ENCODE measurements at places on chromosomes 4 and X.
A peak's percentile ranks its signal among the peaks of the same experiment; 100 is the strongest.

- no peak for DNase-seq
Observed at GRCh38 chr4:15516494-15516893, 46.8 kb downstream of the CC2D2A start.

DNA sequence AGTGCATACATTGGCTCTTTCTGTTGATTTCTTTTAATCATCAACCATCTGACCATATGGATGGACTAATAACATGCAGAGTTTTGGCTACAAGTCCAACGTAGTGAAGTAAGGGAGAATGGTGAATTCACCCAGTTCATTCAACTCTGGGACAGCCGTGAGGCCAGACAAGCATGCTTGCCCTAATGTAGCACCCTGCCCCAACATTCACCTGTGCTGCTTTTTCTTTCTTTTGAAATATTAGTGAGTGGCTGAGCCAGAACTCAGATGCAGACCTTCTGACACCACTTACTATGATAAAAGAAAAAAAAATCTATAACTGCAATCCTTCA is 17.5 kb downstream of the ARSJ start:
- DNase-seq = no peak

GRCh38 chr4:158739600-158739999 is 16.4 kb upstream of the PPID start:
- no peak for DNase-seq

- DNase-seq = peak; percentile 53
Observed at GRCh38 chrX:39261446-39262147, 460.3 kb downstream of the MID1IP1 start.

DNA sequence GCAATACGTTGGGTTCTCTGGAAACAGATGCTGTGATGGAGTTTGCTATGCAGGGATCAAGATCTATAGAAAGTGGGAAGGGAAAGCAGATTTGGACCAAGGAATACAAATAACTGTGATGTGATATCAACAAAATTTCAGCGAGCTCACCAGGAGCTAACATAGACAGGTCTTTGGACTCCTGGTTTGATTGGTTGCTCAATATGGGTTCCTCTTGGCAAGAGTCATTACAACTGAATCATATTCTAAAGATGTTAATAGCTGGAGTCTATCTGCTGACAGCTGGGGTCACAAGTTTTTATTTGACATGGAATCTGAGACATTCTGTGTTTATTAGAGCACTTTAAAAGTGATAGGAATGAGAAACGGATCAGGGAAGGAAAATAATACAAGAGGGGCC is 637.6 kb upstream of the GNPDA2 start:
- DNase-seq = no peak

DNA sequence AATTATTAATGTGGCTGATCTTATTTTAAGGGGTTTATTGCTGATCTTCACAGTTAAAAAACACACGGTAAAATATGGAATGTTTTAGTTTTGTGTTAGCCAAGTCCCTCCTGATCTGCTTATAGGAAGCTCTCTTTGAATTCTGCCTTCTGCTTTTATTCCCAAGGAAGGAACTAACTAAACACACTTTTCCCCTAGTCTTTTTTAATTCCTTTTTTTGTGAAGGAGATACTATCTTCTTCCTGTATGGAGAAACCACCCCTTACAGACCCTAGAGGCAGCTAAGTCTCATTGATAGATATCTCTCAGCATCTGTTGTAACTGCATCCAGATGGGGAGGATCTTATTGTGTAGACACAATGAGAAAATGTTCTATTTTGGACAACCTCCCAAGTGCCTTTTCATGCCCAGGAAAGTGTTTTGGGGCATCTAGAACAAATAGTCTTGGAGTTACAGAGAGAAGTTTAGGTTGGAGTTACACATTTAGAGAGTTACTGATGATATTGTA is 64.4 kb downstream of the AFF1 start:
- no peak for DNase-seq

DNA sequence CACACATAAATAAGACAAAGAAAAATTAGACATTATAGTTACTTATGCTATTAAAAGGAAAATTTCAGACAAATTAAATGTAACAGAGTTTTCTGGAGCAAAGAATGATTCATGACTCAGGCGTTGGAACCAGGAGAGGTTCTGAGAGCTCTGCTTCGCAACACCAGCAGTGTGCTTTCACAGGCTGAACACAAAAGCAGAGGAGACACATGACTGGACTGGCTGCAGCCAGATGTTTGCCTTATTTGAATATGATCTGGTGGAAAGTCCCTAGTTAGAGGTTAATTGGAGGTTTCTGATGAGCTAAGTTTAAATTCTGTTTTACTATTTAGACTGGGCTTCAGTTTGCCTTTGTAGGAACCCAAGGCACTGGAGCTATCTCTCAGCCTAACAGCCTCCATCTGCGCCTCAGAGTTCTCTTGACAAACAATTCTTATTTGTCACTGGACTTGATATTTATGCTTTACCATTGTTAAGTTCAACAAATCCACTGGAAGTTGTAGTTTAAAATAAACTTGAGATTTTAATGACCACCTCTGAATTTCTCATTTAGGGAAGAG is 16.2 kb downstream of the BOD1L1 start:
- DNase-seq = no peak

- no peak for DNase-seq
Observed at GRCh38 chr4:185683896-185684295, 128.1 kb downstream of the SORBS2 start.

GRCh38 chr4:78902298-78902697 is 36.9 kb downstream of the PAQR3 start:
- DNase-seq = no peak

DNA sequence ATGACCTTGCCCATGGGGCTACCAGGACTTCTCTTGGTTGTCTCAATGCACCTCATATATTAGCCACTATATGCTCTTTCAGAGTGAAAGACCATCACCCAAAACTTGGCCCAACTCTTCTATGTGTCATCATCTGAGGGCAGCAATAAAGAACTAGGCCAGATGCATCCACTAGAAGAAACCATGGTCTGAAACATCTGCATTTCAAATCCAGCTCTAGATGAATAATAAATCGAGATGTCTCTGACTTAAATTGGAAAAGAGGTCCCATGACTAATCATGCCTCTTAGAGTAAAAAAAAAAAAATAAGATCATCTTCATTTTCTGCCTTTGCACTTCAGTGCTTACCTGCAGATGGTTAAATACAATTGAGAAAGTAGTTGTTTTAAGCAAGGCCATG is 397.6 kb upstream of the PITX2 start:
- DNase-seq = no peak

- DNase-seq = peak; percentile 42
Observed at GRCh38 chr4:25113915-25114904, 46.0 kb downstream of the SEPSECS start.

DNA sequence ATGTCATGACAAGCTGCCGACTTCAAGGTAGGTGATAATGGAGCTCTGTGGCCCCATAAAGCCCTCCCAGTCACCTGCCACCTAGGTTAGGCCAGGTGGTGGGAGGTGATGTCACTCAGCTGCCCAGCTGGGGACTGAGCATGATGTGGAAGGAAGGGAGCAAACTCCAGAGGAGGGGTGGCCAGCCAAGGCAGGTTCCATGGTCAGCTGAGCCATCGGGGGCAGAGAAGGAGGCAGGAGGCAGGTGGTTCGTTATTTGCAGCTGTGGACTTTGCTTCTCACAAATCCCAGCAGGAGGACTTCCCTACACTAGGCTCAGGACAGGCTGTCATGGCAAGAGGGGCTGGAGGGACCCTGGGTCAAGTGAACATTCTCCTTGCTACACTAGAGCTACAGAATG is 2.1 kb downstream of the CCDC120 start:
- DNase-seq = peak; percentile 73

DNA sequence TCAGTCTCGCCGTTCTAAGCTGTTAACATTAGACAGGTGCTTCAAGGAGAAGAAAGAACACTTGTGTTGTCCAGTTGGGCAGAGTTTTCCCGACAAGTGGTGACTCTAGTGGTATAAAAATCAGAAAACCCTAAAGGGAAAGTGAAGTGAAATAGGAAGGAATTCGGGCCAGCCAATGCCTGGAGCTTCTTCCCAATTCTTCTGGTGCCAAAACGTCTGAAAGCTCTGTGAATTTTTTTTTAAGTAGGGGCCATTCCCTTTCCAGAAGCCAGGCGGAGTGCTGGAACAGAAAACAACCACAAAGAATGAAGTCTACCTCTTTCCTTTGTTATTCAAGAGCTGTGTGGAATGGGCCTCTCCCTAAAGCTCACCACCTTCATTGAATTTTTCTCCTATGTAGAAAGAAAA is 43.1 kb upstream of the PPARGC1A start:
- no peak for DNase-seq

DNA sequence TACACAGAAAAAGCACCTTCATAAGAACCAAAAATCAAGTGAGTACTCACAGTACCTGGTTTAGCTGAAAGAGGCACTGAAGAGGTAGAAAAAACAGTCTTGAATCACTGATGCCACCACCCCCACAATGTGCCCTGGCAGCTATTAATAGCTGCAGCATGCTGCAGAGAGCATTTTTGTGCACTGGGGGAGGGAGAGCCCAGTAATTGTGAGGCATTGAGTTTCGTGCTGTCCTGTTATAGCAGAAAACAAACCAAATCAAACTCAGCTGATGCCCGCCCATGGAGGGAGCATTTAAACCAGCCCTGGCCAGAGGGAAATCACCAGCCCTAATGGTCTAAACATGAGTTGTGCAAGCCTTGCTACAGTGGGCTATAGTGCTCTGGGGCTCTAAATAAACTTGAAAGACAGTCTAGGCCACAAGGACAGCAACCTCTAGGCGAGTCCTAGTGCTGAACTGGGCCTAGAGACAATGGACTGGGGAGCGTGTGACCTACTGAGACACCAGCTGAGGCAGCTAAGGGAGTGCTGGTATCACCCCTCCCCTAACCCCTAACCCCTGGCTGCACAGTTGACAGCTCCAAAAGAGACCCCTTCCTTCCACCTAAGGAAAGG is 106.3 kb upstream of the TMLHE start:
- no peak for DNase-seq

GRCh38 chrX:123822965-123823364 is 36.9 kb upstream of the XIAP start:
- no peak for DNase-seq

Data from NCI-H146 (cell line).